ENCODE measurements at places on chromosomes 12 and 14. TPM values are rescaled to one million over a fixed set of nuclear protein-coding genes. Genes with fewer than 3 reads are reported as not detected.

The P3H3 gene
- total RNA-seq: 80.7 TPM

- no peak for DNase-seq
Observed at GRCh38 chr12:92886131-92886530, 43.0 kb downstream of the EEA1 start.

DNA sequence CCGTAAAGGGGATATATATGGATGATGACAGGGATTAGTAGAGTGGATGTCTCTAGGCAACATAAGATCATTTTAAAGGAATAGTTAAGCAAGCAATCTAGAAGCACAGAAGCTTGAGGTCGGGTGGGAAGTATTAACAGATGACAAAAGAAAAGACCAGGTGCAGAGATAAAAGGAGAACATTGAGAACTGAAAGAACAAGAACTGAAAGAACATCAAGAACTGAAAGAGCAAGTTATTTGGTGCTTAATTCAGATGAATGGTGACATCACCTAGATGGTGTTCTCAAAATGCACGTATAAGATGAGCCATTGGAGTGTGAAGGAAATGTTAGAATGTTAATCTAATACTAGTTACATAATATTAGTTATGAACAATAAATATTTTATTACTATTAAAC lies 224.0 kb upstream of the PDE3A start:
- no peak for DNase-seq

- DNase-seq: no peak
Observed at GRCh38 chr14:88468406-88468805, 82.9 kb downstream of the SPATA7 start.

GRCh38 chr12:119791453-119791852 lies 85.7 kb downstream of the CIT start:
- DNase-seq: no peak

- DNase-seq: no peak
Observed at GRCh38 chr14:74402401-74403251, 23.4 kb downstream of the SYNDIG1L start.

DNA sequence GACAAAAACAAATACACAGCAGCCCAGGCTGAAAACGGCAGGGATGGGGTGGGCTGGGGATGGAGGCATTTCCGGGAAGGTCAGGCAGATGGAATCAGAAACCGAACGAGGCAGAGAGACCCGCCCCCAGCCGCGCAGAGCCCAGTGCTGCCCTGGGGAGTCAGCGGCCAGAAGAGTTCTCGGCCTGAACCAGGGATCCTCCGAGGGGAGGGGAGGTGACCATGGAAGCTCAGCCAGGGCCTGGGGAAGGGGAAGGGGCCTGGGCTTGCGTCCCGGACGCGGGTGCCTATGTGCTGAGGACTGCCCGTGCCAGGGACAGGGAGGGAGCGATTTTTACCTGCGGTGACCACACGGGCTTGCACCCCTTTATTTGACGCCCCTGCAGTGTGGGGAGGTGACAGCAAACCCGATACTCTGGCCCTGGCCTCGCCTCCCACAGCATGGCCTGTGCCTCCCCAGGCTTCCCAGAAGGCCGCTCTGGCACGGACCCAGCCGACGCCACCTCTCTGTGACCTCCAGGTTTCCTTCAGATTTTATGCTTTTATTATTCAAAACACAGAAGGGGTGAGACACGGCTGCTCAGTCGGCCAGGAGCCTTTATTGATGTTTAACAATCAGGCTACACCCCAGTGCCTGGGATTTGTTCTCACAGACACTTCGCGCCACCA lies 7.7 kb downstream of the LRCOL1 start:
- no peak for DNase-seq

- DNase-seq: no peak
Observed at GRCh38 chr12:71456316-71456715, 16.7 kb downstream of the LGR5 start.

DNA sequence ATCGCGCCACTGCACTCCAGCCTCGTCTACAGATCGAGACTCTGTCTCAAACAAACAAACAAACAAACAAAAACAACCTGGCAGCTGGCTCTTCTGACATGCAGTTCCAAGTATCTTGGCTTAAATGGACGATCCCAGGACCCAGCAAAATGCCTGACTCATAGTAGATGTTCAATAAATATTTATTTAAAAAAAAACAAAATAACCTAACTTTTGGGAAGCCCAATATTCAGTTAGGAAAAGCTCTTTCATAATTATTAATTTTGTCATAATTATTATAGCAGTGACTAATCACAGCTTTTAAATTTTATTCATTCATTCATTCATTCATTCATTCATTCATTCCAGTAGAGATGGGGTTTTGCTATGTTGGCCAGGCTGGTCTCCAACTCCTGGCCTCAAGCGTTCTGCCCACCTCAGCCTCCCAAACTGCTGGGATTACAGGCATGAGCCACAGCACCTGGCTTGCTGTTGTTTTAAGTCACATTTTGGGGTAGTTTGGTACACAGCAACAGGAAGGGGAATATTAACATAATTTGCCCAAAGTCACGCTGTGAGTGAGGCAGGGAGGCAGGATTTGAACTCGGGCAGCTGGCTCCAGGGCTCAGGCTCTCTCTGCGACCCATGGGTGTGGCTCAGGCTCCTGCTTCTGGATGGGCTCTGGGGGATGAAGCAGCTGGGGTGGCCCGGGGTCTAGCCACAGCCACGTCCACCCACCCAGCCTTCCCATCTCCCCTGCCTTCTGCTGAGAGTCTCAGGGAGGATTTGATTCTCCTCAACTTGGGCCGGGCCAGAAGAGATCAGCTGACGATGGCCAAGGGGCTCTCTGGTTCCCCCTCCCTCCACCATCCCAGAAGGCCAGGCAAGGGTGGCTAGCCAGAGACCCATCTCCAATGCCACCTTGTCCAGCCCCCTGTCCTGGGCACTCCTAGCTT lies 2.4 kb downstream of the SDS start:
- DNase-seq: no peak

The RD3L gene
- total RNA-seq: not detected

GRCh38 chr12:91361864-91362263 lies 179.2 kb upstream of the DCN start:
- DNase-seq: no peak

The SRSF5 gene
- total RNA-seq: 567 TPM

GRCh38 chr14:83217492-83217891 lies 1683.8 kb upstream of the SEL1L start:
- DNase-seq: no peak

GRCh38 chr14:30211326-30211725 lies 283.7 kb upstream of the PRKD1 start:
- DNase-seq: no peak

The MRPL42 gene
- 63.0 TPM for total RNA-seq

The RASAL1 gene
- 0.65 TPM for total RNA-seq

DNA sequence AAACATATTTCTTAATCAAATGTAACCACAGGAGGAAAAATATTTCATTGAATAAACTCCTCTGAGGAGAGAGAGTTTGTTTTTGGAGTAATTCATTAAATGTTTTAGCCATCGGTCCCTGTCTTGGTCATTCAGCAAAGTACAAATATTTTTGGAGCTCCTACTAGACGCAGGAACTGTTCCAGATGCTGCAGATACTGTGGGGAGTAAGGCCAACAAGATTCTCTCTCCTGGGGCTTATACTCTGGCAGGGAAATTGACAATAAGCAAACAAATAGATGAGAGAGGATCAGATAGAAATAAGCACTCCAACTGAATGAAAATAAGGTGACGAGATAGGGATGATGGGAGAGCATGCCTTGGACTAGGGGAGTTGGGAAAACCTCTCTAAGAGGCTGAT lies 264.1 kb downstream of the TTC8 start:
- DNase-seq: no peak

The SLC6A15 gene
- total RNA-seq: 9.6 TPM

The LALBA gene
- not detected for total RNA-seq

DNA sequence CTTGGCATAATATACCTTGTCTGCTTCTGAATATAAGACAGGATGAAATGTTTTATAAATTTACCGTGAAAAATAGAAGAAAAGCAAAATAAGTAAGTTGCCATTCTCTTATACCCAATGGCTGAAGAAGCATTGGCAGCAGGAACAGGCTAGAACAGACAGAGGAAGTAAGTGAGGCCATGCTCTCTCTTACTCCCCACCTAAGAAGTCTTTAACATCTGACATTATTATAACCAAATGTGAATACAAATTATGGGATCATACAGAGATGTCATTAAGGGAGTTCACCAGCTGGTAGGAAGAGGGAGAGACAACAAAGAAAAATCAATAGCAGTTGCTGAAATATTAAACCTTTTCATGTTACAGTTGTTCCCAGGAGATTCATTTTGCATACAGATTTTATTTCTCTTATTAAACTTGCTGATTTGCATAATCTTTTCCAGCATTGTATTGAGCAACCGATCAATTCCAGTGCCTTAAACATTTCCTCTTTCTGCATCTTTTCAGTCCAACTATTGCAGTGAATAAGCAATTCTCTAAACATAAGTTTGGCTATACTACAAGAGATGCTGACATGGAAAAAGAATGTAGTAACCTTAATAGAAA lies 270.6 kb downstream of the SLC6A15 start:
- DNase-seq: no peak

The APPL2 gene
- total RNA-seq: 63.5 TPM

- DNase-seq: no peak
Observed at GRCh38 chr14:100155049-100155621, 4.3 kb downstream of the DEGS2 start.

DNA sequence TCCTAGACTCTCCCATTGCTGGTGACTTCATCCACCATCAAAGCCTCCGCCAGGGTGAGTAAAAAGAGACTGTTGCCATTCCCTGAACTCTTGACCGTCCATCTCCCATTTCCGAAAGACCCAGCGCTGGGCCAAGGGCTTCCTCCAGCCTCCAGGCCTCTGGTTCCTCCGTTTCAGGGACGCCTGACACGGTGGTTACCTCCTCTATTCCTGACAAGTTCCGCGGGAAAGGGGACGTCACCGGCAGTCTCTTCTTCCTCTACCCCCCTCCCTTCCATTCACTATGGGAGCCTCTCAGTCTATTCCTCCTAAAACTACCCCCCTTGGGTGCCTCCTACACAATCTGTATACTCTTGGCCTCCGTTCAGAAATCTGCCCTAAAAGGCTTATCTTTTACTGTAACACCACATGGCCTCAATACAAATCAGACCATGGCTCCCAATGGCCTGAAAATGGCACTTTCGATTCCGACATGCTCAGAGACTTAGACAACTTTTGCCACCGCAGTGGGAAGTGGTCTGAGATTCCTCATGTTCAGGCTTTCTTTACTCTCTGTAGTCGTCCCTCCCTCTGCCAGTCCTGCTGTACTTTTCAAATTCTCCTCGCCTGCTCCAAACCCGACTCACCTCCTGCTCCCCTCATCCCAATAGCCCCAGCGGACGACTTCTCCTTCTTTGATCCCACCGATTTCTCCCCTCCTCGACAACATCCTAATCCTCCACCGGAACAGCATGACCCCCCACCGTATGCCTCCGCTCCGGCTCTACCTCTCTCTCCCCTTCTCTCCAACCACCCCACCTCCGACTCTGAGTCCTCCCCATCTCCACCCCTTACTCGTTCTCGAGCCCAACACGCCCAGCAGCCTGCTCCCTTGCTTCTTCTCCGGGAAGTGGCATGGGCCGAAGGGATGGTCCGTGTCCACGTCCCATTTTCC lies 70.4 kb downstream of the MOK start:
- no peak for DNase-seq

DNA sequence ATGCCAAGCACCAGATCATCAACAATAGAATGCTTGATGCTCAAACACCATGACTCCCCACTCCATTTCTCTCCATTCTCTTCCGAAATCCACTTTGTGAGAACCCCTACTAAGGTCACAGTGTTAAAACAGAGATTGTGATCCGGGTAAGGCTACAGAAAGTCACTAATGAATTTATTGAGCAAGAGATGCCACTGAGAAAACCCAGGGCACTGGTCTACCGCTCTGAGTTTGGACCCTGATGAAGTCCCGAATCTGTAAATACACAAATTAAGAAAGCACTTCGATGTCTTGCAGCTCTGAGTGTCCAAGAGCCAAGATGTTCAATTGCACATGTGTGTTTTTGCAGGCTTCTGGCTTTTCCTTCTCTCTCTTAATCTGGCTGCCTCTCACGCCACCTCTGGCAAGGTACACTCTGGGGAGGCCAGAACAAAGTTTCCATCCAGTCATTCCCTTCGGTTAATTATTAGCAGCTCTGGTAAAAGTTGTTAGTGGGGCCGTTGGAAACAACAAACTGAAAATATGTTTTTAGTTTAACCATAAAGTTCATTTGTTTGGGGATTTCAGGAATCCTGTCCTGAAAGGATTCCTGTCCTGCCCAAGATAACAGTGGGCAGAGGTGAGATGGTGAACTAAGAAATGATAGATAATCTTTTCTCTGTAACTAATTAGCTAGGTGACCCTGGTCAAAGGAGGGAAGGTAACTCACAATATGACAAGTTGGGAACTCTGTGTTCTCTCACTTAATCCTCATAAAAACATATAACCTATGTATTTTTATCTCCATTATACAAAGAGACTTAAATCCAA lies 75.4 kb downstream of the BTG1 start:
- DNase-seq: no peak

DNA sequence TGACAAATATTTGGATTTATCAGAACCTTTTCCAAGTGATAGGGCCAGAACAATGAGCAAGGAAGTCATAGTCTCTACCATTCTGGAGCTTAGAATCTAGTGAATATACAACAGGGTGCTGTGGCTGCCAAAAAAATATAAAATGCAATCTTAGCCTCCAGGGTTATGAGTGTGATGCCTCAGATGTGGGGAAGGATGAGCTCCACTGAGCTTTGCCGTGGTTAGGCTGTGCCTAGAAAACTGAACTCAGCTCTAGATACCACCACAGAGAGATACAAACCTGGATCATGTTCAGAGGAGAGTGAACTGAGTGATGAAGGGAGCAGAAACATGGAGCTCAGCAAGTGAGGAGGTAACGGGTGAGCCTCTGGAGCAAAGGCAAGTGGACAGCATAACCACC lies 138.1 kb upstream of the HIF1A start:
- no peak for DNase-seq

- peak; percentile 61 for DNase-seq
Observed at GRCh38 chr12:48814262-48815125, 3.8 kb upstream of the CACNB3 start.

All from mesothelial cell of epicardium (in vitro differentiated cells).